ENCODE measurements at places on chromosomes 11 and 22. TPM values are rescaled to one million over a fixed set of nuclear protein-coding genes. Genes with fewer than 3 reads are reported as not detected.

Gene C11orf97
- not detected for polyA plus RNA-seq

Gene TMPRSS5
- not detected for polyA plus RNA-seq

Gene MACROD1
- polyA plus RNA-seq, result 9.7 TPM

Gene C11orf65
- polyA plus RNA-seq, result 0.86 TPM

Gene PGA5
- polyA plus RNA-seq, result not detected

Gene PGGHG
- polyA plus RNA-seq, result 6.1 TPM

Gene OR52B4
- polyA plus RNA-seq, result not detected

Gene CNTF
- 0.11 TPM for polyA plus RNA-seq

Gene RAPSN
- 0.15 TPM for polyA plus RNA-seq

Gene PARVG
- polyA plus RNA-seq, result 120 TPM

Gene SPTBN2
- polyA plus RNA-seq, result not detected

Gene FUT4
- polyA plus RNA-seq, result 0.61 TPM

Gene RELT
- 29.9 TPM for polyA plus RNA-seq

Gene GRIA4
- polyA plus RNA-seq, result not detected

Gene NAP1L4
- 89.0 TPM for polyA plus RNA-seq

Gene ZMAT5
- polyA plus RNA-seq, result 49.8 TPM

Gene CD248
- 0.19 TPM for polyA plus RNA-seq

Gene VSIG10L2
- not detected for polyA plus RNA-seq

Gene CDC42EP1
- polyA plus RNA-seq, result 0.19 TPM

Gene TEX54
- not detected for polyA plus RNA-seq

Gene CCDC15
- 0.79 TPM for polyA plus RNA-seq

Gene CHRNA10
- 0.21 TPM for polyA plus RNA-seq

Gene OR51B4
- polyA plus RNA-seq, result not detected

Gene HIC2
- 0.34 TPM for polyA plus RNA-seq

Gene SIRT3
- polyA plus RNA-seq, result 11.6 TPM

Gene UPK3A
- 1.5 TPM for polyA plus RNA-seq

Gene OR56A5
- polyA plus RNA-seq, result not detected

Gene APOL1
- polyA plus RNA-seq, result 10.7 TPM

Gene UBQLNL
- not detected for polyA plus RNA-seq

Gene OR5D16
- polyA plus RNA-seq, result not detected

Gene SLC22A6
- not detected for polyA plus RNA-seq

Gene TREH
- not detected for polyA plus RNA-seq

Gene RNF169
- polyA plus RNA-seq, result 1.1 TPM

Gene CCT8L2
- not detected for polyA plus RNA-seq

Gene MS4A6E
- not detected for polyA plus RNA-seq

Gene DEPDC7
- polyA plus RNA-seq, result not detected

Gene GRAP2
- polyA plus RNA-seq, result 11.8 TPM
